Esophagus muscularis mucosa (tissue), 4 donors: ENCODE measurements at places on chromosomes 1 and 21. TPM values are rescaled to one million over a fixed set of nuclear protein-coding genes. Genes with fewer than 3 reads are reported as not detected.
A peak's percentile ranks its signal among the peaks of the same experiment; 100 is the strongest.

The OR14K1 gene
- total RNA-seq = not detected

The ANGPTL3 gene
- not detected for total RNA-seq

The C1orf210 gene
- not detected for total RNA-seq

The NR5A2 gene
- 4.0 TPM for total RNA-seq

The EEIG2 gene
- 15.2 TPM for total RNA-seq

The WNT3A gene
- not detected for total RNA-seq

The HMGN2 gene
- total RNA-seq = 173 TPM

The GJA5 gene
- 13.7 TPM for total RNA-seq

The ANKRD34A gene
- 1.7 TPM for total RNA-seq

The PIGM gene
- 2.8 TPM for total RNA-seq

The SPATA21 gene
- not detected for total RNA-seq

The HSD11B1 gene
- total RNA-seq = 6.9 TPM

- no peaks in the 10 kb centered on the region for H3K36me3 ChIP-seq
- H3K27ac ChIP-seq = no peak overlapping the region
- DNase-seq = no peak
- H3K4me3 ChIP-seq = no peak overlapping the region
- no peaks in the 10 kb centered on the region for H3K27me3 ChIP-seq
These were observed 39.6 kb downstream of the GFI1 start for GRCh38 chr1:92447033-92447681.

GRCh38 chr21:36005018-36005417 lies 55.3 kb downstream of the SETD4 start:
- H3K4me1 ChIP-seq = no peaks in the 10 kb centered on the region
- no peaks in the 10 kb centered on the region for H3K27me3 ChIP-seq
- DNase-seq = no peak
- H3K36me3 ChIP-seq = no peaks in the 10 kb centered on the region
- H3K27ac ChIP-seq = no peak overlapping the region
- no peak overlapping the region for H3K4me3 ChIP-seq

- no peaks in the 10 kb centered on the region for H3K4me1 ChIP-seq
- no peak overlapping the region for H3K27ac ChIP-seq
- H3K27me3 ChIP-seq = no peaks in the 10 kb centered on the region
These were observed 127.2 kb downstream of the ZSCAN20 start for GRCh38 chr1:33599516-33600115.

DNA sequence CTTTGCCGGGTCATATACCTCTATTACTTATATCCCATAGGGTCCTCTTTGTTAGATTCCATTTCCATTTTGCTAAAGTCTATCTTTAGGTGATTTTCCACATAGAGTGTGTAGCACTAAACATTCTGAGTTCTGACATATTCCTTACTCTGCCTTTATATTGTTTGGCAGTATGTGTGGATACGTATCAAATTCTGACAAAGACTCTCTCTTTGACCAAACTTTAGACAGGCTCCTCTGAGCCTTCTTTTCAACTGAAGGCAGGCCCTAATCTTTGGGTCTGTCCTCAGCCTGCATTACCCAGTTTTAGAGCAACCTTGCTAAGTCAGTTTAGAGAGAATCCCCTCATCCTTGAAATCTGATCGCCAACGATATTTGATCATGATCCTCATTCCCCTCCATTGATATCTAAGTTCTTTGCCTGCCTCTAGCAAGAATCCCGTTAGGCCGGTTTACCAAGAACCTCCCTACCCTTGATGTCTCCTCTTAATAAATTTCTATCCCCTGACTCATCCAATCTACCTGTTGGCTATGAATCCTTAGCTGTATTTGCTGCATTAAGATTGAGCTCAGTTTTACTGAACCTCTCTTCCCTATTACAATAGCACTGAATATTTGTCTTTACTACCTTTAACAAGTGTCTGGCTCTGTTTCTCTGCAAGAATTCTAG lies 10.4 kb upstream of the PPT1 start:
- H3K36me3 ChIP-seq = no peaks in the 10 kb centered on the region
- no peak for DNase-seq
- no peaks in the 10 kb centered on the region for H3K4me1 ChIP-seq
- H3K27ac ChIP-seq = no peak overlapping the region
- no peaks in the 10 kb centered on the region for H3K27me3 ChIP-seq

- H3K4me3 ChIP-seq = peak overlapping the region; percentile 81
- H3K27ac ChIP-seq = peak overlapping the region; percentile 83
- no peaks in the 10 kb centered on the region for H3K27me3 ChIP-seq
- peaks cover 39% of the 10 kb centered on the region for H3K4me1 ChIP-seq
These were observed 1.5 kb upstream of the THRAP3 start for GRCh38 chr1:36222481-36223380.

GRCh38 chr21:38986406-38986805 lies 180.7 kb downstream of the ETS2 start:
- H3K4me3 ChIP-seq = no peak overlapping the region
- DNase-seq = no peak
- no peaks in the 10 kb centered on the region for H3K27me3 ChIP-seq
- peaks cover 57% of the 10 kb centered on the region for H3K4me1 ChIP-seq
- no peak overlapping the region for H3K27ac ChIP-seq

- no peak for DNase-seq
- peaks cover 17% of the 10 kb centered on the region for H3K4me1 ChIP-seq
- no peaks in the 10 kb centered on the region for H3K27me3 ChIP-seq
- H3K4me3 ChIP-seq = peak overlapping the region; percentile 44
- peak overlapping the region; percentile 74 for H3K27ac ChIP-seq
These were observed 730 bp downstream of the SLC16A4 start for GRCh38 chr1:110390096-110390495.

DNA sequence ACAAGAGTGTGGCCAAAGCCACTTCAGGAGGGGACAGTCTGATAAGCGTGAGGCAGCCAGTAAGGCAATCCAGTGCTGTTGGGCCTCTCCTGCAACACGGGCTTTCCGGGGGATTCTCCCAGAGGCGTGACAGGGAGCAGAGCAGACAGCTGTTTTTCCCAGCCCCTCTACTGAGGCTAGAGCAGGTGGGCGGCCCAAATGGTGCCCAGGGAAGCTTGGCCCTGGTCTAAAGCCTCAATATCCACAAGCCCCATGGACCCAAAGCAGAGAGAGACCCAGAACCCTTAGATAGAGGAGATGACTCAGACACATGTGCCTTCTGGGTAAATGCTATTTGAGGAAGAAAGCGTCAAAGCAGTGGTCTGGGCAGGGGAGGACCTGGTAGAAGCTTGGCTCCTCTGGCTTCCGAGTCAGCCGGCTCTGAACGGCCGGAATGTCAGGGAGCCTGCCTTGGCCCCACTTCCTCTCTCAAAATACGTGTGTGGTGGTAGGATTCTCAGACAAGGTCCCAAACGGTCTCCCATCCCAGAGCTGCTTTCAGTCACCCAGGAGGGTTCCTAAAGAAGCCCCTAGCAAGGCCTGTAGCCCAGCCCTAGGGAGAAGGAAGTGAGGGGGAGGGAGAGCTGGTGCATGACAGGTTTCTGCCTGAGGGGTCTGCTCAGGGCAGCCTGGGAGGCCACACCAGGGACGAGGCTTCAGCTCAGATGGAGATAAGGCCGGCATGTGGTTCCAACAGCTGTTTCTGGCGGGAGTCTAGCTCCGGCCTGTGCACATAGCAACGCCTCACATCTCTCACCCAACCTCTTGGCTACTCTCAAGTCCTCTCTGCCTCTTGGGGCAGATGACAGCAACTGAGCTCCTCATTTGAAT lies 28.8 kb downstream of the PIK3C2B start:
- no peak overlapping the region for H3K4me3 ChIP-seq
- H3K27me3 ChIP-seq = no peaks in the 10 kb centered on the region
- no peak for DNase-seq

DNA sequence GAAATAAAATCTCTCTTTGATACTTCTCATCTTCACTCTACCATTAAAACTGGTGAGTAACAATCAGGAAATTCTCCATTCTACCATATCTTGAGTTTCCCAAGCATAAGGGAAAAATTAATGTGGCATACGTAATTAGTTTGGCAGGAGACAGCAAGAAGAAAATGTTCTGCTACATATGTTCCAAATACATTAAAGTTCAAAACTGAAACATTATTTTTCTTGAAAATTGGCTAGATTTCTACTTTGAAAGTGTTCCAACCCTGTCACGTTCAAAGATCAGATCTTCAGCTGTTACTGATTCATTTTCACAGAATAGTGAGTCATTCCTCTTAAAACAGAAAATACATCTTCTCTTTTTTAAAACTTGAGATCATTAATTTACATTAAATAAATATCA lies 48.5 kb downstream of the PIGK start:
- H3K4me3 ChIP-seq = no peak overlapping the region
- DNase-seq = no peak
- H3K4me1 ChIP-seq = no peaks in the 10 kb centered on the region
- no peak overlapping the region for H3K27ac ChIP-seq
- no peaks in the 10 kb centered on the region for H3K36me3 ChIP-seq

DNA sequence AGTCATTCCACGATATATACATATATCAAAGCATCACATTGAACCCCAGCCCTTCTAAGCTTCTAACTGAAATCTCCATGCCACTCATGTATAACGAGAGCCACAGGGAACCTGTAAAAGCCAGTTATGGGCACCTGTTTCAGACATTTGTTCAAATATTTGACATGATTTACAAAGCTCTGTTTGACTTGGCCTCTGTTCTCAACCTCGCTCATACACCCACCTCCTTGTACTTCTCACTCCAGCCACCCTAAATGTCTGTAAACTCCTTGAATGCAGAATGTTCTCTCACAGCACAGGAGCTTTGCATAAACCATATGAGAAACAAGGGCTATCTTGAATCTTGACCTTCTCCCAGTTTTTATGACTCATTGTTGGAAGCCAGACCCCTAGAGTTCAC lies 36.9 kb upstream of the CD2 start:
- H3K4me1 ChIP-seq = no peaks in the 10 kb centered on the region
- H3K27ac ChIP-seq = no peak overlapping the region
- no peak overlapping the region for H3K4me3 ChIP-seq
- H3K36me3 ChIP-seq = no peaks in the 10 kb centered on the region
- no peak for DNase-seq
- H3K27me3 ChIP-seq = no peaks in the 10 kb centered on the region

- H3K4me1 ChIP-seq = peaks cover 31% of the 10 kb centered on the region
- no peaks in the 10 kb centered on the region for H3K27me3 ChIP-seq
- no peak overlapping the region for H3K4me3 ChIP-seq
- no peak for DNase-seq
These were observed 15.5 kb downstream of the TRIM33 start for GRCh38 chr1:114495486-114495885.

GRCh38 chr1:27589441-27589840 lies 14.5 kb downstream of the AHDC1 start:
- no peaks in the 10 kb centered on the region for H3K36me3 ChIP-seq
- H3K4me1 ChIP-seq = peaks cover 87% of the 10 kb centered on the region
- peak overlapping the region; percentile 96 for H3K27ac ChIP-seq
- no peaks in the 10 kb centered on the region for H3K27me3 ChIP-seq
- DNase-seq = no peak
- H3K4me3 ChIP-seq = no peak overlapping the region
